Stimulated activated naive CD4-positive, alpha-beta T cell treated with Interleukin-2 at 50 U/mL for 16 hours (primary cell): ENCODE measurements at places on chromosomes 1 and 21.

GRCh38 chr1:155703216-155703615 lies 14.3 kb downstream of the DAP3 start:
- DNase-seq: no peak

DNA sequence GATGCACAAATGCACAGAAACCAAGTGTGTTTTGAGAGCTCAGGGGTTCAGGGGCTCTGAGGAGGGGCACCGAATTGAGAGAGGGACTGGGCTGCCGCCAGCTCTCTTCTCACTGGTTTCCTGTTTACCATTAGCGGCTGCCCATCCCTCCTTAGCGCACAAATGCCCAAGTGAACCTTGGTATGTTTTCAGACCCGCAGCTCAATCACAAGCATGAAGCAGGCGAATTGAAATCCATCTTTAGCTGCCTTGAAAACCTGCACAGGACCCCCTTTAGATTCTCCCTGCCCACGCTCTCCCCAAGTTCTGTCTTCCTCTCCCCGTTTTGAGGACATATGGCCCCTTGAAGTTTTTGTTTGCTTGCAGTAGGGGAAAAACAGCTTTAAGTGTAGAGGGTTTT lies 61.1 kb upstream of the ACOT11 start:
- no peak for DNase-seq

- no peak for DNase-seq
Measured at GRCh38 chr1:115807723-115808122, 33.2 kb downstream of the NHLH2 start.

DNA sequence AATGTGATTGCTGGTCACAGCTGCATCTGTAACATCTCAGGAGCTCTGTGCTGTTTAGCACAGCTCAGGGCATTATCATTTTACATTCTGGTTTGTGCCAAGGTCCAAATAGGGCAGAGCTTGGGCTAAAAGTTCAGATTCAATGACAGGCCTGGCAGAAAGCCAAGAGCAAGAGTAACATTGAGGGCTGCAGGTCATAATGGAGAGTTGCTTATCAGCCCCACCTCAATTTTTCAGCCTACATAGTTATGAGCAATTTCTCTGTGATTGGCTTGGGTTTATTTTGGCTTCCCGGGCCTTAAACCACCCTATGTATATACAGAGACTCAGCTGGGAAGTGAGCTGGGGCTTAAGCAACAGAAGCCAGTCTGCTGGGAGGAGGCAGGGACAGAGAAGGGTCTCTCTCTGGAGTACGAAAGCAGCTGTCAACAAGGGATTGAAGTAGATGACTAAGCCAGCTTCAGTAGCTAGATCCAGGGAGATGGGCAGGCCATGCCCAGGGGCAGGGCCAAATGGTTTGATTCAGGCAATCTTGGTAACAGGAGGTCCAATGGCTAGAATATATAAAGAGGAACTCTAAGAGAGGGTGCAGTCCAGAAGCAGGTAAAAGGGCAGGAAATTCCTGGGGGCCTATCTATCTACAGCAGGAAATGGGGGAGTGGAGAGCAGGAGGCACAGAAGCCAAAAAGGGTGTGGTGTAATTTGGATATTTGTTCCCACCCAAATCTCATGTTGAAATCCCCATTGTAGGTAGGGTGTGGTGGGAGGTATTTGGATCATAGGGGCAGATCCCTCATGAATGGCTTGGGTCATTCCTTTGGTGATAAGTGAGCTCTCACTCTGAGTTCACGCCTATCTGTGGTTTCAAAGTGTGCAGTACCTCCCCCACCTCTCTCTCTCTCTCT lies 49.0 kb downstream of the BRINP2 start:
- DNase-seq: no peak

GRCh38 chr1:157978586-157979403 lies 14.7 kb upstream of the KIRREL1 start:
- no peak for DNase-seq

DNA sequence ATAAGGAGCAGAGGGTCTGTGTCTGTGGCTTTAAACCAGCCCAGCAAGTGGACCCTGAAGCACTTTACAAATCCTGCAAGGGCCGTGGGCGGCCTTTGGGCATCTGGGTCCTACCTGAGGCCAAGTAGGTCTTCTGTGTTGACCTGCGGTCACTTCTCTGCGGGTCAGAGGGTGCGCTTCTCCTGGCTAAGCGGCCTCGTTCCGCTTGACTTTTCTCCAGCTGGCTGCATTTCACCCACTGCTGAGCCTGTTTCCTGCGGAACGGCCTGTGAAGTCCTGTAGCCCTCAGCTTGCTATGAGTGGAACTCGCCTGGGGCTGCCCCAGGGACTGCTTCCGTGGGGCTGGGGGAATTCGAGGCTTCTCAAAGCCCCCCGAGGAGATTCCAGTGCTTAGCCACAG lies 43.3 kb downstream of the SLC37A1 start:
- no peak for DNase-seq

DNA sequence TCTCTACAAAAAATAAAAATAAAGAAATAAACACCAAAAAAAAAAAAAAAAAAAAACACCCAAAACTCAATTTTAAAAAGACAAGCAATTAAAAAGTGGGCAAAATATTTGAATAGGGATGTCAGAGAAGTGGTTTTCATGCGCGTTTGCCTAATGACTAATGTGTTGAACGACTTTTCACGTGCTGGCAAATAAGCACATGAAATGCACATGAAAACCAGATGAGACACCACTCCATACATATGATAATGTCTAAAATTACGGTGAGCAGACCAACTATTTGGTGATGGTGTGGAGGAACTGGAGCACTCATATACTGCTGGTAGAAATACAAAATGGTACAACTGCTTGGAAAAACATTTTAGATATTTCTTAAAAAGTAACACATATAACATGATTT lies 39.4 kb upstream of the UHMK1 start:
- no peak for DNase-seq

GRCh38 chr1:227937838-227938145 lies 9.9 kb downstream of the WNT9A start:
- no peak for DNase-seq

DNA sequence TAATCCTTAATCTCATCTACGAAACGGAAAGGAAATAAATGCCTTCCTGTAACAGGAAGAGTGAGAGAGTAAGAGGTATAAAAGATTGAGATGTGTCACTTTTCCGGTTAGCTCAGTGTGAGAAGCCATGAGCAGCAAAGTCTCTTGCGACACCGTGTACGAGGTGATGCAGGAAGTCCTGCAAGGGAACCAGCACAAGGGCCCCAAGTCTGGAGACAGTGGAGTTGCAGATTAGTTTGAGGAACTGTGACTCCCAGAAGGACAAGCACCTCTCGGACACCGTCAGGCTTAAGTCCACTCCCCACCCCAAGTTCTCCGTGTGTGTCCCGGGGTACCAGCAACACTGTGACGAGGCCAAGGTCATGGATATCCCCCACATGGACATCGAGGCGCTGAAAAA lies 592.3 kb upstream of the ADGRL2 start:
- no peak for DNase-seq

DNA sequence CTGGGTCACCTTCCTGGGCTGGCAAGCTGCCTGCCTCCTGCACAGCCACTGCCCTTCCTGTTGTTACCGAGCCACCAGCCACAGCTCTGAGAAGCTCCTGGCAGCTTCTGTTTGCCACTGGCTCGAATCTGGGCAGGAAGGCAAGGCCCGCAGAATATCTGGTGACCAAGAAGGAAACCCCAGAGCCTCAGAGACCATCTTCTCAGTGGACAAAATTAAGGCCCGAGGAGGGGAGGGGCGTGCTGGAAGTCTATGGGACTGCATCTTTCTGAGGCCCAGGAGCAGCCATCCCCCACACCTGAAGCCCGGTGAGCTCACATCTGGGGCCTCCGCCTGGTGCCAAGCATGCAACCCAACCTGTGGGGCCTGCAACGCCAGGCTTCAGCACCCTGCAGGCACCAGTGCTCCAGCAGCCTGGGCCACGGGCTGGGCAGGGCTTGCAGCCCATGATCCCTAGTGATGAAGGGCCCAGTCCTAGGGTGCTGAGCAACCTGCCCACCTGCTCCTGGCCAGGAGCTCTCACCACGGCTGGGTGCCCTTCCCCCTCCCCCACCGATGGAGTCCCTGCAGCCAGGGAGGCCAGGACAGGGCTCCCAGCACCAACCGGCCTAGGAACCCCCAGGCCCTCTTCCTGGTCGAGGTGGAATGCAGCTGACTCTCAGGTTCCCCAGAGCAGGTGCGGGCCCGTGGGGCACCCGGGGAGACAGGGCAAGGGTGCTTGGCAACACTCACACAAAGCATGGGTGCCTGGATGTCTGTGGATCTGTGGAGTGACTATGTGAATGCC lies 879 bp downstream of the CPTP start:
- DNase-seq: no peak

DNA sequence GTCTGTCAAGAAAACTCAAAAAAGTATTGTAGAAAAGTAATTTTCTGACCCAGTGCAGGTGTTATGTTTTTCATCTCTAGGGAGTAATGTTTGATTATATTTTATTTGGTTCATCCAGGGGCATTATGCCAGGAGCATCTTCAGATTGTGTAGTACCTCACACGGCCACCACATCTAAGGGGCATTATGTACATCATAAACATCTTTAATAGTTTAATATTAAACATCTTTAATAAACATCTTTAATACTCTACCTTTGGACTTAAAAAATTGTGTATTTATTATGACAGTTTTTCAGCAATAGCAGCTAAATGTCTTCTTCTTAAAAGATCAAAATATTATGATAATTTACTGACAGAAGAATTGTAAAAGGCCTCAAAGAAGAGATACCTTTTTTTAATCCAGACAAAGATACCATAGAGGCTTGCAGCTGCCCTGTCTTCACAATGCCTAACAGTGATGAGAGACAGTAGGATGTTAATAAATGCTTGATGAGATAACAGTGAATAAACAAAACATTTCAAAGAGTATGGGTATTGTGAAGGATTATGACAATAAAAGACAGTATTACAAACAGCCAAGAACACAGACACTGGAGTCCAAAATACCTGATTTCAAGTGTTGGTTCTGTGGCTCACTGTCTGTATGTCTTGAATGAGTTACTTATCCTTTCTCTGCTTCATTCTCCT lies 240.9 kb upstream of the ADGRL2 start:
- no peak for DNase-seq

- DNase-seq: no peak
Measured at GRCh38 chr21:35753308-35753707, 307.0 kb downstream of the SETD4 start.

DNA sequence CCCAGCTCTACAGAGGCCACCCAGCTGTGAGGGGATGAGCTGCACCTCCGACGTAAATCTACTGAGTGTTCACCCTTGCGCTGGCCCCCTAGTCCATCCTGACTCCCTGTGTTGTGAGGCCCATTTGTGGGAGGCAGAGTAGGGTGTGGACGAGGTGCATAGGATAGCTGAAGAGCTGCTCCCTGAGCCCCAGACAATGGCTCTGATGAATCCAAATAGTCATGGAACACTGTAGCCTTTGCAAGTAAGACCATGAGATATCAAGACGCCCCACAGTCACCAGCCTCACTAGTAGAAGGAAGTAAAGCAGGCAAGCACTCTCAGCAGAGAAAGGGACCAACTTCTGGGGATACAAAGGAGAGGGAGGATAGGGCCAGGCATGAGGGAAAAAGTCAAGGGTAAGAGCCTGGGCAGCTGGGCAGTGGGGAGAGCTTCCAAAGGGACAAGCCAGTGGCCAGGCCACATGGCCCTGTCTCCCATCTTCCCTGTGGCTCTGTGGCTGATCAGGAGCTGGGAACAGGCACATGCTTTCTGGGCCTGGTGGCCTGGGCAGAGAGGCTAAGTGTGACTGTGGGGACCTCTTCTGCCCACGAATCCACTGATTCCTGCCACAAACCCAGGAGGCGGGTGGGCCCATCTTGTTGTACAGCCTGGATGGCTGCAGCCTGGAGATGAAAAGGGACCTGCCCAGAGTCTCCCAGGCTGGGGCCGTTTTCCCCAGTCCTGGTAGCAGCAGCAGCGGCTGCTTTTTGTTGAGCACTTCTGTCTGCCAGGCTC lies 55.5 kb upstream of the EPS8L3 start:
- no peak for DNase-seq

GRCh38 chr1:53189061-53189460 lies 7.6 kb upstream of the CPT2 start:
- DNase-seq: no peak

DNA sequence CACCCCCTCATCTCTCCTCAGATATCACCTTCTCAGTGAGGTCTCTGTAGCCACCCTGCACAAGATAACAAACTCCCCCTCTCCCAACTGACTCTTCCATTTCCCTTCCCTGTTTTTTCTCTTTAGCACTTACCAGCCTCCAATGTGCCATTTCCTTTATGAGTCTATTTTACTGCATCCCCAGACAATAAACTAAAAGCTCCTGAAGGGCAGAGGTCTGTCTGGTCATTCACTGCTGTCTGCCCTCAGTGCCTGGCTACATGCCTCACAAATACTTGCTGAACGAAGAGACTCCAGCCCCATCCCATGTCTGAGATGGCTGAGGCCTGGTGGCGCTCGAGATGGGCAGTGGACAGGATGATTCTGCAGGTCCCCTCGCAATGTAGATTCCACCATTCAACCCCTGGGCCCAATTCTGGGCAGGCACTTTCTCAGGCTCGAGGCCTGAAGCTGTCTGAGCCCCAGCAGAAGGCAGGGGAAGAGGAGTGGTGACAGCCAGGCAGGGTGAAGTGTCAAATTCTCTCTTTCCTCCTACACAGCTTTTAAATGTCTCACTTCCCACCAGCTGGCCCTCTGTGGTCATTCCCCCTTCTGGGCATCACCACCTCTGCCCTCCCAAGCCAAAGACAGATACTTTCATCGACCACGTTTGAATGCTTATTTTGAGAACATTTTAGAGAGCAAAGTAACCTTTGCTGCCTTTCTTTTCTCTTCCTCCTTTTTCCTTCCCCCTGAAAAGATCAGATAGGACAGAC lies 6.6 kb downstream of the LRRN2 start:
- DNase-seq: no peak

GRCh38 chr1:84488107-84488506 lies 9.0 kb downstream of the RPF1 start:
- no peak for DNase-seq

- DNase-seq: no peak
Measured at GRCh38 chr1:5637171-5637570, 355.1 kb downstream of the NPHP4 start.

GRCh38 chr1:161198897-161199431 lies at the start of gene ADAMTS4:
TSS of gene ADAMTS4 (minus strand) at chr1:161199054. CDS start at chr1:161198627, 427 bp downstream.
- DNase-seq: no peak

DNA sequence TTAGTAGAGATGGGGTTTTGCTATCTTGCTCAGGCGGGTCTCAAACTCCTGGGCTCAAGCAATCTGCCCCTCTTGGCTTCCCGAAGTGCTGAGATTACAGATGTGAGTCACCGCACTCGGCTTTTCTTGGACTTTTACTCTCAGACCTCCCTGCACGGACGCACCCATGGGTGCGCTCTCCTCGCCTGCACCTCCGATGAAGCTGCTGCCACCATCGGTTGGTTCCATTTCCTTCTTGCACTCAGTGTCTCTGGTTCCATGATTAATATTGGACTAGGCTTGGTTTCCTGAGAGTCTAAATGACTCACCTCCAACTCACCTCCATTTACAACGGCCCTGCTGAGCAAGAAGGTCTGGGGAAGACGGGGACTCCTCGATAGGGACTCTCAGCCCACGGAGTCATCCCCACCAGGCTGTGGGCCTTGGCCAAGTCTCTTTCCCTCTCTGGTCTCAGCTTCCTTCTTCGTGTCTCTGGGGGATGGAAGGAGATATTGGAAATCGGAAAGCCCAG lies 6.7 kb upstream of the TNFRSF8 start:
- DNase-seq: no peak

- DNase-seq: no peak
Measured at GRCh38 chr1:54615531-54616279, 7.6 kb downstream of the FAM151A start.

GRCh38 chr1:108719656-108720435 lies 7.1 kb downstream of the FNDC7 start:
- DNase-seq: no peak
